ENCODE measurements at places on chromosomes 1 and 21. TPM values are rescaled to one million over a fixed set of nuclear protein-coding genes. Genes with fewer than 3 reads are reported as not detected.
A peak's percentile ranks its signal among the peaks of the same experiment; 100 is the strongest.

- DNase-seq, result no peak
Observed at GRCh38 chr1:29739176-29739575, 502.9 kb downstream of the PTPRU start.

DNA sequence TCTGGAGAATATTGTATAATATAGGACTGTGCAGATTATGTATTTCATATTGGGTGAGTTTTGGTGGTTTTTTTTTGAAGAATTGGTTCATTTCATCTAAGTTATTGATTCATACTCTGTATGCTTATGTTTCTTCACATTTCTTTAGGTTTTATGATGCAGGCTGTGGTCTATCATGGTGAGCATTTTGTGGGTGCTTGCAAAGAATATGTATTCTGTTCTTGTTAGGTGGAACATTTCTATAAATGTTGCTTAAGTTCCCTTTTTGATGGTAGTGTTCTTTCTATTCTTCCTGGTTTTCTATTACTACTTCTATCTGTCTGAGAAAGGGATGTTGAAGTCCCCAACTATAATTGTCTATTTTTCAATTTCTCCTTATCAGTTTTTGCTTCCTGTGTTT lies 42.6 kb downstream of the PKN2 start:
- DNase-seq, result no peak

The S100A2 gene
- 0.90 TPM for polyA plus RNA-seq

The HSD3B2 gene
- polyA plus RNA-seq, result 0.23 TPM

- no peak for DNase-seq
Observed at GRCh38 chr1:167289966-167290365, 69.3 kb downstream of the POU2F1 start.

GRCh38 chr1:171266930-171267329 lies 18.6 kb downstream of the FMO1 start:
- no peak for DNase-seq

DNA sequence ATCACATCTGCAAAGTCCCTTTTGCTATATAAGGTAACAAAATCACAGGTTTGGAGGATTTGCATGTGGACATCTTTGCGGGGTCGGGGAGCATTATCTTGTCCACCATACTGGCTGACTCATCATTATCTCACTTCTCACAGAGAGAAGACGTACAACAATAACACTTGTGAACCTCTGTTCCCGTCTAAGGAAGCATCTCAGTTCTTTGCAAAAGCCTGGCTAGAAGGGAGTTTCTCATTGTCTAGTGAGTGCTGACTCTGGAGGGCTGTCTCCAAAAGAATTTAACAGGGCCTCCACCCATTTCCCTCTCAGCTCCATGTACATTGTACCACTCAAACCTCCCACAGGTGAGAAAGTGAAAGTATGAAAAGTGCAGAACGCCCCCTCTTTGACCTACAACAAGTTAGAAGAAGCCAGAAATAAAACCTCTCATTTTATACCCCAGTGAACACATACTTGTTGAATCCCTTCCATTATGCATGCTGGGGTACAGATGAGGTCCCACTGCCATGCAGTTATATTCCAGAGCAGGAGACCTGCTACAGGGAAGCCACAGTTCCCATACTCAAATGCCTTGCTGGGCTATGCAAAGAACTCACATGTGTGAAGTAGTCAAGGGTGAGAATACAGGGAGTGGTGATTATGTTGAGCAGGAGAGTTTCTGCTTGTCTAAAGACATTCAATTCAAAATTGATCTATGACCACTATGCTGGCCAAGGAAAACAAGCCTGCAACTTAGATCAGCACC lies 121.7 kb upstream of the PRDX6 start:
- DNase-seq, result no peak

GRCh38 chr1:115755456-115756370 lies 12.8 kb downstream of the CASQ2 start:
- no peak for DNase-seq

- no peak for DNase-seq
Observed at GRCh38 chr1:111116496-111116895, 23.4 kb downstream of the DRAM2 start.

GRCh38 chr1:18855573-18855972 lies 3.9 kb downstream of the TAS1R2 start:
- no peak for DNase-seq

- no peak for DNase-seq
Observed at GRCh38 chr1:53274026-53274425, 35.7 kb upstream of the MAGOH start.

DNA sequence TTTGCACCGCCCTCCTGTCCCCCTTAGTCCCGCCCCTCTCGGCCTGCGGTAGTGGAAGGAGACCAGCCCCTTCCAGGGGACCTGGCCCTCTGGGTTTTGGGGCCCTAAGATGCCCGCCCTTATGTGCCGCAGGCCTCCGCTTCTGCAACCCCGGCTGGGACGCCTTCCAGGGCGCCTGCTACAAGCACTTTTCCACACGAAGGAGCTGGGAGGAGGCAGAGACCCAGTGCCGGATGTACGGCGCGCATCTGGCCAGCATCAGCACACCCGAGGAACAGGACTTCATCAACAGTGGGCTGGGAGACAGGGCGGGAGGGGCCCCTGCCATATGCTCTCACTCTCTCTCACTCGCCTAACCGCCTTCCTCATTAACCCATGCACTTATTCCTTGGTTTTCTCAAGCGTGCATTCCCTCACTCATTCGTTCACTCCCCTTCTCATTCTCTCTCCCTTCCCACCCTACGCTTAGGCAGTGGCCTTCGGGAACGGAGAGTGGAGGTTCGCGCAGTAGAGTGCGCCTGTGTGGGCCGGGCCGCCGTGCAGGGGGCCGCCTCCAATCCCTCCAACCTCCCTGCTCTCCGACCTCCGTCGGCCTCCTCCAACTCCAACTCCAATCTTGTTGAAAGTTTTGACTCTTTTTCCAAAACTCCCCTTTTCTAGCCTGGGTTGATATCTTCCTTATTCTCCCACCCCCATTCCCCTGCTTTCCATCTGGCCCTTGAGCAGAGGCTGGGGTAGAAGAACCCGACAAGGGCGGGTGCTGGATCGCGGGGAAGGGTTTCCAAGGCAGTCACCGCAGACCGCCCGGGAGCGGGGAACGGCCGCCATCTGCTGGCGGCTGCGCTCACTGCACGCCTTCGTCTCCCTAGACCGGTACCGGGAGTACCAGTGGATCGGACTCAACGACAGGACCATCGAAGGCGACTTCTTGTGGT lies 15.2 kb downstream of the BCAN start:
- DNase-seq, result peak; percentile 72

The TMEM125 gene
- 36.6 TPM for polyA plus RNA-seq

The TDRD5 gene
- polyA plus RNA-seq, result 0.39 TPM

The FTCD gene
- 1.9 TPM for polyA plus RNA-seq

The CHIA gene
- 9.0 TPM for polyA plus RNA-seq

The CAMK1G gene
- 8.0 TPM for polyA plus RNA-seq

DNA sequence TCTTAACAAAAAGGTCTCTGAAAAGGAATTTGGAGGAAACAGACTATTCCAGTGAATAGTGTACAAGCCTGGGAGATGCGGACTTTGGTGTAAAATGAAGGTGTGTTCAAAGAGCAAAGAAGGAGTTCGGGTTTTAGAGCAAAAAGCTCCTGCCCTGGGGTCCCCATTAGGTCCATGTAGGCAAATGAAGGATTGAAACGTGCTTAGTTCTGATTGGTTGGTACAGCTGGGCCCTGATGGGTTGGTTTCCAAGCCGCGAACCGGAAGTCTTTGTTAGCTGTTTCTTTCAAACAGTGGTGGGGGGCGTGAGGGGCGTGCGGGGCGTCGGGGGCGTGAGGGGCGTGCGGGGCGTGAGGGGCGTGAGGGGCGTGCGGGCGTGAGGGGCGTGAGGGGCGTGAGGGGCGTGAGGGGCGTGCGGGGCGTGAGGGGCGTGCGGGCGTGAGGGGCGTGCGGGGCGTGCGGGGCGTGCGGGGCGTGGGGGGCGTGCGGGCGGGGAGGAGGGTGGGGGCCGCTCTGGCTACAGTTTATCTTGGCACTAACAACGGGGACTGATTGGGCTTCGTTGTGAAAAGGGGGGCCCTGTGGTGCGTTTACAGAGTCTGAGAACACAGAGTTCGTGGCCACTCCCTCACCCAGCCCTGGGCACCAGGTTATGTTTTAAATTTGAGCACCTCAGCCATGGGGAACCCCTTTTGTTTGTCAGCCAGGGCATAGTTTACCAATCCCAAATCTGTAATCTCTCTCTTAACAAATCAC lies 29.4 kb downstream of the LRRC3 start:
- no peak for DNase-seq

DNA sequence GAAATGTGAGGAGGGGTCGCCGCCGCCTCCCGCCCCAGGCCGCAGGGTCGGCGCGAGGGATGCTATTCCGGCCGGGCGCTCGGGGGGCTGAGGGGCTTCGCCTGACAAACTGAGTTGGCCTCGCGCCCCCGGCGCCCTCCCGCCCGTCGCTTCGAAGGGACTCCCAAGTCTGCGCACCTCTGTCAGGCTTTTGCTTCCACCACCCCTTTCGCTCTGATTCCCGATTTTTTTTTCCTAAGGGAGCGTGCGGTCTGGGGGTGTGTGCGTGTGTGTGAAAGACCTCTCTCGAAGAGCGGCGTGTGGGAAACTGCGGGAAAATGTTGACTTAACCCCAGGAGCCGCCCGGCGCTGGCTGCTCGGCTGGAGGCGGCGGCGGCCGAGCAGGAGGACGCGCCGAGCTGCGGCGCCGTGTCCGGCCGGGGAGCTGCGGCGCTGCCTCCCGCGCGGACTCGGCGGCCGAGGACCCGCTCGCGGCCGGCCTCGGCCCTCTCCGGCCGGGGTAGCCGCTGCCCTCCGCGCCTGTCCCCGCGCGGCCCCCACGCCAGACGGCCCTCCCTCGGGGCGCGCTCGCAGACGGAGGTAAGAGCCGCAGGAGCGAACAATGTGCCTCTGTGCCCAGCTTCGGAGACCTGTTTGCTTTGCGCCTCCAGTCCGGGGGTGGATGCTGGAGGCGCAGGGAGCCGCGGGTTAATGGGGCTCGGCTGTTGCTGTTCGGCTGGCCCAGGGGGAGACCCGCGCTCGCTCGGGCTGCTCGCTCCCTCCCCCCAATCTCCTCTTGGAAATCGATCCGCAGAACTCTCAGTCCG lies 1.1 kb downstream of the ADGRL2 start:
- peak; percentile 61 for DNase-seq

GRCh38 chr21:45822429-45823099 lies 159.0 kb upstream of the COL6A1 start:
- no peak for DNase-seq

The MYBPH gene
- 0.09 TPM for polyA plus RNA-seq

DNA sequence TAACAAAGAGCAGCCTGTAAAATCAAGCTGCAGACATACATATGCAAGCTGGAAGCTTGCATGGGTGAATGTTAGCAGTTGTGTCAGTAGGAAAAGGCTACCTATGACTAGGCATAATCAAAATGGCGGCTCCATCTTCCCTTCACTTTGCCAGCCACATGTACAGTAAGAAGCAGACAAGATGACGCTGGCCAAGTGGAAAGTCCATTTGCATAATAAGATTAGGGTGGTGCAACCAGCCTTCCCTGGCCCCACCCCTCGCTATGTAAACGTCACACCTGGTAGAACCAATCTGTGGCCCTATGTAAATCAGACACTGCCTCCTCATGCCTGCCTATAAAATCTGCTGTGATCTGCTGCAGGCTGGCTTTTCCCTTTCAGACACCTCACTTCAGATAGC lies 171.9 kb upstream of the USP25 start:
- DNase-seq, result no peak

The BLACAT1 gene
- 6.3 TPM for polyA plus RNA-seq

The TMPRSS3 gene
- 0.63 TPM for polyA plus RNA-seq

- no peak for DNase-seq
Observed at GRCh38 chr1:47561523-47562007, 123.7 kb downstream of the FOXD2 start.

The C1orf94 gene
- not detected for polyA plus RNA-seq

DNA sequence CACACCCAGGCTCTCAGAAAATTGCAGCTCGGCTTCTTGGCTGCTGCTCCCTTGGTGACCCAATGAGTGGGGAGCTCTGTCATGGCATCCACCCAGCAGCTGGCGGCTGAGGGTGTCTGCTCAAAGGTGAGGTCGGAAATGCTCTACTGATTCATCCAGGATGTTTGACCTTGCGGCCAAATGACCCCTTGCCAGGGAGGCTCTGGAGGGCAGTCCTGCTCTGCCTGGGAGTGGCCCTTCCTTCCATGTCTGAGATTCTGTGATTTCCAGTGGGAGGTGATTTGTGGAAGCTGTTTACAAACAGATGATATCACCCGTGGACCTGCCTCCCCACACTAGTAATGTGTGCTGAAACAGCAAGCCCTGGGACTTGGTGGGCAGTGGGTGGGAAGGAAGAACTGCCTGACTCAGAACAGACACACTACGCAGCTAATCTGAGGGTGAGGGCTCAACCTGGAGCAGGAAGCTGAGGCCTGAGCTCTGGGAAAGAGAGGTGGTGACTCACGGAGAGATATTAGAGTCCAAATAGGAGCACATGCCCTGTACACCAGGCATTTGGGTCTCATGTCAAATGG lies 3.0 kb downstream of the CRCT1 start:
- no peak for DNase-seq

The NUF2 gene
- polyA plus RNA-seq, result 18.1 TPM

- DNase-seq, result no peak
Observed at GRCh38 chr21:31395268-31395667, 51.2 kb upstream of the TIAM1 start.

DNA sequence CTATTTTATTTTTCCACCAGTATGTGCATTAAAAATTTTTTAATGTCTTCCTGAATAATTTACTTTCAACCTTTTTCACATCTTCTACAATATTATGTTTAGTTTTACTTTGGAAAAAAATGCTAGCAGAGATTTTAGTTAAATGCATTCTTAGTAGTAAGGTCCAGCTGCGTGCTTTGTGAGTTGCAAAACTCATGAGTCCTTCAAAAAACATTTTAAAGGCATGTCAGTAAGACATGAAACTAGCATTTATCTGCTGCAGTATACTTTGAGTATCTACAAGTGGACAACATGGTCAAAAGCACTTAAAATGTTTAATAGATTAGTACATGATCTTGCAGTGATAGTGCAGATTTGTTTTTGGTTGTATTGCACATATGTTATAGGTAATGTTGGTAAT lies 139.0 kb downstream of the HS2ST1 start:
- DNase-seq, result no peak

DNA sequence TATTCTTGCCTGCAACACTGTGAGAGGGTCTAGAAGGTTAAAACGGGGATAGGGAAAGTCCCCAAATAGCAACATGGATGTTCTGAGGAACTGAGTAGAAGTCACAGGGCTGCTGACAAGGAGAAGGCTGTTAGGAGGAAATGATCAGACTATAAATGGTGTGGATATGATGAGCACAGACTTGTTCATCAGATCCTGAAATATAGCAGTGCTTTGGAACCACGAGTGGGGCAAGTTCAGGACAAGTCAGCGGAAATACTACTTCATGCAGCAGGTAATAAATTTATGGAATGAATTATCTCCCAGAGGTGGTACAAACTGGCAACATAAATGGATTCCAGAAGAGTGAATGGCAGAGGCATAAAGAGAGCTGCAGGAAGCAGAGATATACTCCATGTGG lies 3.2 kb upstream of the KIAA0040 start:
- no peak for DNase-seq

Data from right lung (tissue), 10 donors.